ENCODE measurements at places on chromosomes 3 and 15.

- no peak for DNase-seq
These were observed 6.9 kb upstream of the PPP1R2 start for GRCh38 chr3:195549931-195550519.

GRCh38 chr3:192933779-192934460 is 16.3 kb upstream of the MB21D2 start:
- DNase-seq, result no peak

GRCh38 chr3:156808025-156808424 is 18.1 kb upstream of the LEKR1 start:
- no peak for DNase-seq

DNA sequence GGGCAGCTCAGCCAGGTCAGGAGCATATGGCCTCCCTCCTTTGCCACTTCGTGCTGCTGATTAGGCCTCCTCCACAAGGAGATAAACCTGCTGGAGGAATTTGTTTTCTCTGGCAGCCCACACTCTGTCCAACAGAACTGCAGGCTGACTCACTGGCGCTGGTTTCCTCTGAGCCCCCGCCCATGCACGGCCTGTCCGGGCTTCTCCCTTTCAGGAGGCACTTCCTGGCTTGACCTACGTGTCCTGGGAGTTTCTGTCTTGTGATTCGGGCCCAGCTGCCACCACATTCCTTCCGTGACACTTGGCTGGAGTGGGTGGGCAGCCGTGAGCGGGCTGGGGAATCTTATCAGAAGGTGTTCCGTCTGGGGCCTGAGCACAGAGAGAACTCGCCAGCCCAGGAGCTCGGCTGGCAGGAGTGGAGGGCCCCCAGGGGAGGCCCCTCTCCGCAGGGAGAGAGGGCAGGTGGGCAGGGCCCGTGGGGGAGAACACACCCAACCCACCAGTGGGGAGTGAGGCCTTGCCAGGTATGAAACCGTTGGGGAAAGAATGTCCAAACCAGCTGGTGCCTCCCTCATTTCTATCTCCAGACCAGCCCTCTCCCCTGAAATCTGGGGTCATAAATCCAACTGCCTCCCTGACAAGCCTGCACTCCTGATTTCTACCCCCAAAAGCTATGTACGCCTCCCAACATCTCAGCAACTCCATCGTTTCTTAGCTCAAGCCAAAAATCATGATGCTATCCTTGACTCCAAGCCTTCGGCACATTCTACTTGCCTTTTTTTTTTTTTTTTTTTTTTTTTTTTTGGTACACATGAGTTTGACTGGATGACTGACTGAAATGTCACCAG is 110.6 kb upstream of the MEF2A start:
- DNase-seq, result no peak
